ENCODE measurements at places on chromosomes 11 and 22.

- no peak for DNase-seq
Measured at GRCh38 chr11:128553662-128554362, 33.5 kb downstream of the ETS1 start.

DNA sequence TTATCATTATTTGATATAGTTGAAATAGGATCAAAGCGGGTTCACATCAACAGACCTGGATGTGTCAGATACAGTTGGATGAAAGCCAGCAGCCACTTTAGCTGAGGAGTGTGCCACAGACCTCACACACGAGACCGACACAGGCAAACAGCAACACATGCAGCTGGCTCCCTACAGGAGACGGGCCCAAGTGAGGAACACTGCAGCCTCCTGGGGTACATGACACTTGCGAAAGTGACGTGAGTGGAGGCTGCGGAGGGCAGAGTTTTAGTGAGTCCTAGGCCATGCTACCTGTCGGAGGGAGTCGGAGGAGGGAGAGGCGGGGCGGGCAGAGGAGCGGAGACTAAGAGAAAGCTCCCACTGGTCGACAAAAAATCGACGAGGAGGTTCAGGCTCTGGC, 100.9 kb upstream of the BID start:
- no peak for DNase-seq

GRCh38 chr11:65152122-65152521, 17.8 kb upstream of the SYVN1 start:
- no peak for DNase-seq

DNA sequence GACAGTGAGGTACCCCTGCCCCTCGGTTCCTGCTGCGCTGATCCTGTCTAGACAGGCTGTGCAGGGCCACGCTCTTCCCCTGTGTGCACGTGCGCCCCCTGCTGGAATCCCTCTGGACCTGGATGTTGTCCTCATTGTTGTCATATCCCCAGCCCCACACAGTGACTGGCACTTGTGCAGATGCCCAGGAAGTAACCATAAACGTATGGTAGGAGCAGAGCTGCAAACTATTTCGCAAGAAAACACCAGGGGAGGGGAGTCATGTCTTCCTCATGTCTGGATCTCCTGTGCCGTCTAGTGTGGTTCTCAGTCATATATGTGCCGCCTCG, 114.7 kb downstream of the CRYBB2 start:
- peak; percentile 19 for DNase-seq

DNA sequence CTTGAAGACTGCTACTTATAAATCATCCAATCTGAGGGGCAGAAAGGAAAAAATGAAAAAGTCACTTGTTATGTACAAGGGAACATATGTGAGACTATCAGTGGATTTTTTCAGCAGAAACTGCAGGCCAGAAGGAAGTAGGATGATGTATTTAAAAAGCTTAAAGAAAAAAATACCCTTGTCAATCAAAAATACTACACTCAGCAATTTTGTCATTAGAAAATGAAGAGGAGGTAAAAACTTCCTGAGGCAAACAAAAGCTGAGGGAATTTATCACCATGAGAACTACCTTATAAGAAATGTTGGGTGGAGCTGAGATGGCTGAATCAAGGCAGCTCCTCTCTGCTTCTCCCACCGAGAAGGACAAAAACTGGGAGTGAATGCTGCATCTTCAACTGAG, 21.1 kb downstream of the MRGPRX2 start:
- no peak for DNase-seq

DNA sequence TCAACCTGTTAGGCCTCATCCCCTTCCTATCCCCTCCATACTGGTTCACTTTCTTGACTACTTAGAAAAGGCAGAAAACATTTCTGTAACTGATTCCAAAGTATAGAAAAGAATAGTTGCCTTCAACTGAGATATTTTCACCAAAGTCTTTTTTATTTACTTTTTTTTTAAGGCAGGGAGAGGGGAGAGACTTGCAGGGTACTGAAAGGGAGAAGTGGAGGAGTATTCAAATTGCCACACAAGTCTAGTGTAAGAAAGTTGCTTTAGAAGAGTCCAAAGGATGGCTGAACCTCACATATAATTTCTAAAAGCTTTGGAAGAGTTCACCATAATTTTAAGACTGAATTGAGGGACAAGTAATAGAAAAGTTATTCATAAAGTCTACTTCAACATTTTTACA, 6.3 kb downstream of the PHF21A start:
- no peak for DNase-seq
